ENCODE measurements at places on chromosomes 6 and 20.

DNA sequence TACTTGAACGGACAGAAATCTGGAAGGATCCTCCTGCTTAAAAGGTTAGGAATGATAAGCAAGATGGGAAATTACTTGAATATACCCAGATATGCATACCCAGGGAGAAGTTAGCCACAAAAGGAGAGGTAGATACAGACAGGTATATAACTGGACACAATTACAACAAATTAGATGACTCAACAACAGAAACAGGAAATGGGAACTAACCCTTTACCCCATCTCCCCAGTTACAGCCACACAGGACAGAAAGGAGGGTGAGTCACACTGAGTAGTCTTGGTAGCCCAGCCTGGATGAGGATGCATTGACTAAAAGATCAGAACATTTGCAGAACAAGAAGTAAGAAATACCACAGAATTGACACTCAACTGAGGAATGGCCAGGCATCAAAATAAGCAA lies 61.2 kb downstream of the C6orf52 start:
- no peak for DNase-seq

GRCh38 chr6:106253731-106254130 lies 71.8 kb downstream of the ATG5 start:
- DNase-seq: no peak

DNA sequence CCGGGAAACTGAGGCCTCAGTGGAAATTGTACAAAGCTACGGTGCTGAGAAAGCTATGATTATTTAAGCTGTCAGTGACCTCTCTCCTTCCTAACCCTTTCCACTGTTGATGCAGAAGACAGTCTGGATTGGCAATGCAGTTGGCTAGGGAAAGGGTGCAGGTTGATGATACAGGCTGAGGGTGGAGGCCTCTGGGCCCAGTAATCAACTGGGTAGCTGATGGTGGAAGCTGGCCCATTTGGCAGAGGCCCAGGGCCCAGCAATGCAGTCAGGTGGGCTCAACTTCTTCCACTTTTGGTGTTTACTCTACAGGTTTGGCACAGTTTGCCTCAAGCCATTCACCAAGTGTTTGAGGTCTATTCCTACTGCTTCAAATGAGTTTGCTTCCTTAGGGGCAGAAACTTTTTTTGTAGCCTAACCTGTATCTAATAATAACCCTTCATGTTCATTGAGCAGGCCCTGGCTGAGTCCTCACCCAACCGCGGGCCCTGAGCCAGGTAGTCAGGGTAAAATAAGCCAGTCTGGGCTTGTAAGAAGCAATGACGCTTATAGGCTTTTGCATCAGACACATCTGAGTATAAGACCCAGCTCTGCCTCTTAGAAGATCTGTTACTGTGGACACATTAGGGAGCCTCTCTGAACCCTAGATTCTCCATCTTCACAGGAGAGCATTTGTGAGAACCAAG lies 12.1 kb downstream of the BCL2L1 start:
- DNase-seq: no peak

DNA sequence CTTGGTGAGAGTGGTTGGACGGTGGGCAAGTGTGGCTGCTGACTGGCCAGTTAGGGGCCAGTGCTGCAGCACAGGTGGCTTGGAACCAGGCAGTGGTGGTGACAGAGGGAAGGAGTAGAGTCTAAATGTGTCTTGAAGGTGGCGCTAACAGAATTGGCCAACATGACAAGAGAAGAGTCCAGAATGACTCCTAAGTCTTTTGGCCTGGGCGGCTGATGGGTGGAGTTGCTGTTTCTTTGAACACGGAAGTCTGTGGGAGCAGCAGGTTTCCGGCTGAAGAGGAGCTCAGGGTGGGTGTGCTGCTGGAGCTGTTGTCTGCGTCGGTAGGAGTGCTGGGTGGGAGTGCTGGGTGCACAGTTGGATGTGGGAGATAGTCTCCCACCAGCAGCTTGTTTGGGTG lies 10.1 kb downstream of the LSM14B start:
- DNase-seq: no peak

GRCh38 chr6:15521582-15521981 lies 141.2 kb downstream of the DTNBP1 start:
- DNase-seq: no peak

DNA sequence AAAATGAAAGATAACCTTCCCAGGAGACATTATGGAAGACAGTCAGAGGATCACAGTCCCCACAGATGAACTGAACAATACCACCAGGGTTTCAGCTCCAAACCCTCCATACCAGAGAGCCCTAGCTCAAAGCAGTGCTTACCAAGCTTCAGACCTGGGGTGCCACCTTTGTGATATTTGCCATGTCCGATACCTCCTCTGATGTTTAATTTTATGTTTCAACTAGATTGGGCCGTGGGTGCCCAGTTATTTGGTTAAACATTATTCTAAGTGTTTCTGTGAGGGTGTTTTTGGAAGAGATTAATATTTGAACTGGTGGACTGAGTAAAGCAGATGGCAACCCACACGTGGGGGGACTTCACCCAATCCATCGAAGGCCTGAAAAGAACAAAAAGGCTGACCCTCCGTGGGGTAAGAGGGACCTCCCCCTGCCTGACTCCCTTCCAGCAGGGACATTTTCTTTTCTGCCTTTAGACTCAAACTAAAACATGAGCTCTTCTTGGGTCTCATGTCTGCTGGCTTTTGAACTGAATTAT lies 11.8 kb downstream of the SCML4 start:
- DNase-seq: no peak

- DNase-seq: no peak
These were observed 46.8 kb downstream of the RANBP9 start for GRCh38 chr6:13664703-13665352.

- DNase-seq: no peak
These were observed 15.3 kb upstream of the ZNFX1 start for GRCh38 chr20:49293122-49293521.

DNA sequence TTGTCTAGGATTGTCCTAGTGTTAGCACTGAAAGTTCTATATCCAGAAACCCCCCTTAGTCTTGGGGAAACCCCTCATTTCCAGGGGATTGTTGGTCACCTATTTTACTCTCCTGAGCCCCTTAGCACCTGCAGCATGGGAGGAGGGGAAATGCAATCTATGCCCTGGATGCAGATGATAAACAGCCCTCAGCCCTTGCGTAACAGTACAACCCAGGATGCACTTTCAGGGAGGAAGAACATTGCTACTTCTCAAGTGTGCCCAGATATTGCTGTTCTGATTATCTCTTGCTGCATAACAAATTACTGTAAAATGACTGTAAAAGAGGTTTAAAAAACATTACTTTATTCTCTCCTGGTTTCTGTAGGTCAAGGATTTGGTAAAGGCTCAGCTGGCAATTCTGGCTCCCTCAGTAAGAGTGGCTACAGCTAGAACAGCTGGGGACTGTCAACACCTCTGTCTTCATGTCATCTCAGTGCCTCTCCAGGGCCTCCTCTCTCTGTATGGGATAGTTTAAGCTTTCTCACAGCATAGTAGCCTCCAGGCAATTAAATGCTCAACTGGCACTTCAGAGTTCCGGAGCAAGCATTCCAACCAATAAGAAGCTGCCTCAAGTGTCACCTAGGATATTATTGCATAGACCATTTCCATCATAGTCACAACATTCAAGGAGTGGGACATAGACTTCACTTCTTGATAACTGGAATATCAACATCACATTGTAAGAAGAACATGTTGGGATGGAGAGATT lies 117.8 kb upstream of the FOXO3 start:
- DNase-seq: no peak

- no peak for DNase-seq
These were observed 34.7 kb downstream of the EFCAB8 start for GRCh38 chr20:32893263-32894025.

DNA sequence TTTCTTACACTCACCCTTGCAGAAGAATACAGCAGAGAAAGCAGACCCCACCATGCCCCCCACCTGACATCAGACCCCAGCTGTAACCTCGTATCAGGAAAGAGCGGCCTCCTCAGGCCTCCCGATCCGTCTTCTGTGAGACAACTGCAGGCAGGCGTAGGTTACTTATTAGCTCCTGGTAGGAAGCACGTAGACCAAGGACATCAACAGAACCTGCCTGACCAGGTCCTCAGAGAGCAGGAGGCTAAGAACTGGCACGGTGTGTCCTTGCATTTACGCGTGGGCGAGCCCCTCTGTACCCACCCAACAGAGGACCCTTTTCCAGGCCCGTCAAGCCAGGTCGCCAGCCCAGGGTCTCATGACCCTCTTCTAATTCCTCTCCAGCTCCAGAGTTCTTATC lies 51.0 kb downstream of the ABHD12 start:
- DNase-seq: no peak

DNA sequence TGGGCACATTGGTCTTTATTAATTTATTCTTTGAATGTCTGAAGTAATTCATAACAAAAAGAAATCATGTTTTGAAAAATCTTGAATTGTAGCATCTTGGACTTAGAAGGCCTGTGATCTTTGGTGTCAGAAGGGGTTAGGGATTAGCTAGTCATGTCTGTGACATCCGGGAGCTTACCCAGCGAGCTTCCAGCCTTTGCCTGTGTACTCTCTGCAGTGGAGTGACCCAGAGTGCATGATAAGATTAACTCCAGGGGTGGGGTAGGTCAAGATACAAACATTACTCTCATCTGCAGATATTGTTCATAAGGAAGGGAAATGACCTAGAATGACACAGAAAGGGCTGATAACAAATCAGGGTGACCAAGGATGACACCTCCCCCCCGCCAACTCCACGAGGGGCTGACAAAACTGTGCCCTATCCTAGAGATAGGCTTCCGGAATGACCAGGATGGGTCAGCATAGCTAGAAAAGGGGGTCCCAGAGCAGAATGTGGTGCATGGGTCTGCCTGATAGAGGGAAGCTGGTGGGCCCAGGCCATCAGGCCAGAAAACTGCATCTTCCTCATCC lies 56.6 kb upstream of the BLCAP start:
- no peak for DNase-seq

DNA sequence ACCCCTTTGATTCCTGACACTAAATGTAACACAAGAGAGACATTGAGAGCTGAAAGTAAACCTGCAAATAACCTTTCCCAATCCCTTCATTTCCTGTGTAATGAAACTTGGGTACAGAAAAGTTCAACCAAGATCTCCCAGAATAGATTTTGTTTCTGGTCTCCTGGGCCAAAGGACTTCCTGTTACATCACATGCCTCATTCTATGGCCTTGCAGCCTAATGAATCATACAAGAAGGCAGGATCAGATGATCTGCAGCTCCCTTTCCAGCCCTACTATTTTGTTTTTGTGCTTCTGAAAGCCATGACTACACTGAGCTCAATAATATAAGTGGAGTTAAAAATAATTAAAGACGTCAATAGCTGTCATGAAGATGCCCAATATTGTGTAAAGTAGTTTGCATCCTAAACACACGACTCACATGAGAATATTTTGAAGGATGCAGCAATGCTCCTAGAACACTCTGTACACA lies 73.4 kb upstream of the NOX3 start:
- no peak for DNase-seq

DNA sequence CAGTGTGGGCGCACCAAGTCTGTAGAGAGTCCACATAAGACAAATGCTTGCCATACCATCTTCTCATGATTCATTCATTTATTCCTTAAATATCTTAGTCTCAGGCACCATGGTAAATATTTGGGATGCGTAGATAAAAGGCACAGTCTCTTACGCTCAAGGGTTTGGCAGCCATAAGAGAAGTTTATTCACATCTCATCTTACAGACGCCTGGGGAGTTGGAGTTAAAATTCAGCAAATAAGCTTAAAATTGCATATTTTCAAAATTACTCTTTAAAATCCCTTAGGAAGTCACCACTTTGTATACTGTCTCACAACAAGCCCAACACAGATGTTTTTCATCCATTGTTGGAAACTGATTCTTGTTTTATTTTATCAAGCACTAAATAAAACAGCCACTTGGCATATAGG lies 363.3 kb downstream of the KIF16B start:
- DNase-seq: no peak

- DNase-seq: no peak
These were observed 109.0 kb downstream of the TFAP2A start for GRCh38 chr6:10305790-10306415.

- DNase-seq: no peak
These were observed 28.3 kb downstream of the UST start for GRCh38 chr6:148775161-148775560.

GRCh38 chr20:20447196-20447595 lies 79.3 kb downstream of the INSM1 start:
- DNase-seq: no peak

Measured in stimulated activated CD4-positive, alpha-beta T cell treated with anti-CD3 and anti-CD28 coated beads, Interleukin-1b, Interleukin-23, amount 100 ng/mL, for 24 hours (primary cell).